ENCODE measurements at places on chromosomes 4 and X. TPM values are rescaled to one million over a fixed set of nuclear protein-coding genes. Genes with fewer than 3 reads are reported as not detected.

TRAPPC2 gene
- 15.4 TPM for total RNA-seq

CCKAR gene
- total RNA-seq, result not detected

ART3 gene
- not detected for total RNA-seq

DNA sequence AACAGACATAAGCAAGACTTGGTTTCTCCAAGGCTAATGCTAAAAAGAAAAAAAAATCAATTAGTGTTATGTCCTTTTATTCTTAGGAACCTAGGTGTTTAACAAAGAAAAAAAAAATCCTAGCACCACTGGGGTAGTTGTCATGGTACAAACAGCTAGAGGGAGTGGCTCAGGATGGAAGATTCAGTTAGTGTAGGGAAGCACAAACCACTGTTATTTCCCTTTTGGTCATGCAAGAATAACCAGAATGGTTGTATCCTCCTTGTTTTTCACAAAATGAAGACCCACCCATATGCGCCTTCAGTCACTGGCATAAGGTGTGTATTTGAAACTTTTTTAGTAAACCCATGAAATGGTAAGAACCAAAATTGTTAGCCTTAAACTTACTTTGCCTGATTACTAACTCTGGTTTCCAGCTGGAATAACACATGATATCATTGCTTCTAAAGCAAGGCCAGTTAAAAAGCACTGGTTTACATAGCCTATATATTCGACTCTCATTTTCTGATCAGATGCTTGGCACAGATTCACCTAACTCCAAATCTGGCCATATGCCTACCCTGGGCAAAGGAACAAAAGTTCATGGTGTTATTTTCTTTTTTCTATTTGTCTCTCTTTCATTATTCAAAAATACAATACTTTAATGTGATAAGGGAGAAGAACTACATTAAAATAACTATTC is 132.6 kb downstream of the SCFD2 start:
- H3K4me3 ChIP-seq, result no peak overlapping the region
- H3K27ac ChIP-seq, result no peak overlapping the region
- H3K36me3 ChIP-seq, result no peaks in the 10 kb centered on the region
- no peaks in the 10 kb centered on the region for H3K27me3 ChIP-seq

GRCh38 chr4:143035661-143036060 is 149.1 kb upstream of the USP38 start:
- H3K4me1 ChIP-seq, result no peaks in the 10 kb centered on the region
- H3K4me3 ChIP-seq, result no peak overlapping the region
- H3K27ac ChIP-seq, result no peak overlapping the region
- DNase-seq, result no peak
- H3K36me3 ChIP-seq, result no peaks in the 10 kb centered on the region
